T-helper 1 cell treated with Interleukin-12 subunit alpha and Interleukin-12 subunit beta and Interleukin-4 antibody, amounts not matched to agents 30 ng/mL and 1 ng/mL, for 36 hours (primary cell): ENCODE measurements at places on chromosomes 5 and 9. TPM values are rescaled to one million over a fixed set of nuclear protein-coding genes. Genes with fewer than 3 reads are reported as not detected.

Gene TRUB2
- 27.9 and 29.0 TPM in 2 replicates for total RNA-seq

Gene KCTD16
- total RNA-seq, result not detected in 2 replicates

Gene SPIN1
- total RNA-seq, result 44.2 and 45.3 TPM in 2 replicates

Gene PHYKPL
- 180 and 182 TPM in 2 replicates for total RNA-seq
